ENCODE measurements at places on chromosomes 16 and 17.

GRCh38 chr16:67326472-67327309 lies at the start of the genes KCTD19 and LRRC36:
Gene KCTD19, minus strand, starts transcription at chr16:67326741. Its CDS starts 34 bp downstream, at chr16:67326707.
Gene LRRC36, plus strand, starts transcription at chr16:67326815. Its CDS starts 48 bp downstream, at chr16:67326863.
- DNase-seq: no peak

DNA sequence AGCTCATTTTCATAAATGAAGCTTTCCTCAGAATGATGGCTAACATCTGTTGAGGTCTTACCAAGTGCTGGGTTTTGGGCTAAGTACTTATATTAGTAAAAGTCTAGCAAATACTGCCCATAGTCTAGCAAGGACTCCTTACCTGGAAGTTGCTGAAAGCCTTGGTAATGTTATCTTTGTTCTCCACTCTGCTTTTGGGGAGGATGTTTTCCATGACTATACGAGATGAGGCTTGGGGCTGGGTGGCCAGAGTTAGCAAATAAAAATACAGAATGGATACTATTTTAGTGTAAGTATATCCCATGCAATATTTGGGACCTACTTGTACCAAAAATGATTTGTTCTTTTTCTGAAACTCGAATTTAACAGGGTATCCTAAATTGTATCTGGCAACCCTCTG lies 7.7 kb downstream of the CCL18 start:
- no peak for DNase-seq

GRCh38 chr16:55078699-55079410 lies 148.2 kb downstream of the IRX5 start:
- no peak for DNase-seq

DNA sequence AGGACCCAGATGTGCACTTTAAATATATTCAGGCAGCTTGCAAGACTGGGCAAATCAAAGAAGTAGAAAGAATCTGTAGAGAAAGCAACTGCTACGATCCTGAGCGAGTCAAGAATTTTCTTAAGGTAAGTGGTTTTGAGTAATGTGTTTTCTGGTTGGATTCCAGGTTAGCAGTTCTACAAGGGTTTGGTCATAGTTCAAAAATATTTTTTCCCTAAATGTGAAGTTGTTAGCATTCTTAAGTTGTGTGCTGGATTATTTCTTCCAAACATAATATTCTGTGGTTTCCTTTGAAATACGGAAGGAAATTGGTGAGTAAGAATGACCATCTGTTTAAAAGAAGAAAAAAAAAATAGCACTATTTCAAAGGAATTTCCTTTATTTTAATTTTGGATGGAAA lies 38.4 kb downstream of the PTRH2 start:
- peak; percentile 93 for DNase-seq

DNA sequence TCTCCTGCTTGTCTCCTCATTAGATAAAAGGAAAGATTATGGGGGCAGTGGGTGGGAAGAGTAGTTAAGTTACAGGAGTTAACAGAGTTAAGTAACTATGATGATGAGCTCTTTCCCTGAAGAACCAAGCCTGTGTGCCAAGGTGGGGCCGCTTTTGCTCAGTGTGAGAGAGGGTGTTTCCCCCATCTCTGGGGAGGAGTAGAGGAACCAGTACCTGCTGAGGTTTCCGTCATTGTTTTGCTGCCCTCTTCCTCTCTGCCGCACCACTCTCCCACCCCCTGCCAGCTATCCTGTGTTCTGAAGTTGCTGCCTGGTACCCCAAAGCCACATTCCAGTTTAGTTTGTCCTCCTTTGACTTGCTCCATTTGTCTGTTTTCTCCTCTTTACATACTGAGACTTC lies 20.8 kb upstream of the KRT10 start:
- DNase-seq: no peak

DNA sequence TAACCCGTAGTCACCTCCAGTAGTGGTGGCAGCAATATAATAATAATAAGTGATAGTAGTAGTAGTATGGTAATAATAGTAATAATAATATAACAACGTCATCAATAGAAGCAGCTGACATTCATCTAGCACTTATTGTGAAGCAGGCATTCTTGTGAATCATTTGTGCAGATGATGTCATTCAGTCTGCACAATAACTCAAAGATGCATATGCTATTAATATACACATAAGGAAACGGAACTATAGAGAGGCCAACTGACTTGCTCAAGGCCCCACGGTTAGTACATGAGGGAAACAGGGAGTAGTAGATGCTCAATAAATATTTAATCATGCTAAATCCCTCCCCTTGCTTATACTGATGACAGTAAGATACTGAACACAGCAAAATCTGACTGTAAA lies 35.4 kb upstream of the GAN start:
- peak; percentile 51 for DNase-seq

GRCh38 chr17:55344514-55344997 lies 77.1 kb downstream of the MMD start:
- DNase-seq: no peak

DNA sequence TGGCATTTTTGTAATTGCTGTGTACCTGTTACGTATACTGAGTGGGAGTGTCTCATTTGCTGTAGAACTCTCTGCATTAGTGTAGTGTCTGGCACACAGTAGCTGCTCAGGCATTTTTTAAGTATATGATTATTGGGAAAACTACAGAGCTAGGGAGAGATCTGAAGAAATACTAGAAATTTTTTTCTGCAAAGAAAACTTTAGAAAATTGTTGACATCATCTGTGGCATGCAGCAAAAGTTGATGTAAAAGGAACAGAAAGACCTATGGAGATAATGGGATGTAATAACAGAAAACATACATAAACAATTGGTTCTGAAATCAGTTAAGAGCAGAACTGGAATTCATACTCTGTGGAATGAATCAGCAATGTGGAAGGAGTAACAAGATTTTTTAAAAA lies 11.6 kb downstream of the CLTC start:
- DNase-seq: no peak

DNA sequence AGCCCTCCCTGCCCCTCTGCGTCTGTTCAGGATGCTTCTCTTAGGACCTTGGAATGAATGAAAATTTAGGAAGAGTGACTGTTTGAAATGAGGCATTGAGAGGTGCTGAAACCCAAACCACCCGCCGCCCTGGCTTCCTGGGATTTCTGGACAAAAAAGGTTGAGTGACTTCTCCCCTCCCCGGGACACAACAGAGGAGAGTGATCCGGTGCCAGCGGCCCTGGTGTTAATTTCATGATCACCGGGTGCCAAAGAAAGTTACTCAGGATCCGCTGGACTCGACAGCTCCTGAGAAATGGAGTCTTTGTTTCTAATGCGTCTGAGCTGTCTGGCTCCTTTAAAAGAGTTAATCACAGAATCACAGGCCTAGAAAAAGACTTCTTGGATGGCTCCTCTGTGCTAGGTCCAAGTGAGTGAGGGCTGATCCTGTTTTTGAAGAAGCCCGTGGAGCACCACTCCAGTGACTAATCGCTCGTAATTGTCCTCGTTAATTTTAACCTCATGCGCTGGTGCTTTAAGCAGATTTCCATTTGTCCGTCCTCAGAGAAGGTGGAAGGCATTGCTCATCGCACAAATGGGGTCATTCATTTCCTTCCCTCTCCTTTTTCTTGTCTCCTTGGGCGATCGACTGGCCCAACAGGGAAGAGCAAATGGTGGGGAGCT lies 144.4 kb upstream of the ZFHX3 start:
- DNase-seq: peak; percentile 34

GRCh38 chr16:13093661-13094060 lies 192.3 kb downstream of the SHISA9 start:
- no peak for DNase-seq

DNA sequence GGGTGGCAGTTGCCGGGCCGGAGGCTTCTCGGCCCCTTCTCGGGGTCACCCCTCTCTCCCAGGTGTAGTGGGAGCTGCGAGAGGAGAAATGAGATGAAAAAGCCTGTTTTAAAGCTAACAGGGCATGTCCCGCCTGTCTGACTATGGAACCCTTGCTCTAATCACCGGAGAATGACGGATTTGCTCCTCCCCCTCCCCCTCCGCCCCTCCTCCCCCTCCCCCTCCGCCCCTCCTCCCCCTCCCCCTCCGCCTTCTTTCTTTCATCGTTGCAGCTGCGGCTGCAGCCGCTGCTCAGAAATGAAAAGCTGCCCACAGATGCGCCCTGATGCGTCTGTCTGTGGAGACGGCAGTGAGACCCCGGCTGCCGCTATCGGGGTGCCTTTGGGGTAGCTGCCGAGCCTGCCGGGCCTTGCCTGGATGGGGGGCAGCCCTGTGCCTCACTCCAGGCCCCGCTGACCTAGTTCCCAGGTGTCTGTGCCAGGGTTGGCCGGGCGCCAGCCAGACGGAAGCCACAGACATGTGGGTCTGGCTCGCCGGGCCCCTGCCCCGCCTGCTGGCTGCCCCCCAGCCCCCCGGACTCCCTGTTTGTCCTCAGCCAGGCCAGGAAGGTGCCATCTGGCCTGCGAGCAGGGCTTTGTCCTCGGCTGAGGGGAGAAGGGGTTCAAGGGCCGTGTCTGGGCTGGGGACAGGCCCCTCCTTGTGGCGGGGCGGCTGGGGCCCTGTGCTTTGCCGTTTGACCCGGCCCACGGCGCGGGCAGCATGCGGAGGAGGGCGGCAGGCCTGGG lies 37.7 kb downstream of the GINS2 start:
- peak; percentile 44 for DNase-seq

DNA sequence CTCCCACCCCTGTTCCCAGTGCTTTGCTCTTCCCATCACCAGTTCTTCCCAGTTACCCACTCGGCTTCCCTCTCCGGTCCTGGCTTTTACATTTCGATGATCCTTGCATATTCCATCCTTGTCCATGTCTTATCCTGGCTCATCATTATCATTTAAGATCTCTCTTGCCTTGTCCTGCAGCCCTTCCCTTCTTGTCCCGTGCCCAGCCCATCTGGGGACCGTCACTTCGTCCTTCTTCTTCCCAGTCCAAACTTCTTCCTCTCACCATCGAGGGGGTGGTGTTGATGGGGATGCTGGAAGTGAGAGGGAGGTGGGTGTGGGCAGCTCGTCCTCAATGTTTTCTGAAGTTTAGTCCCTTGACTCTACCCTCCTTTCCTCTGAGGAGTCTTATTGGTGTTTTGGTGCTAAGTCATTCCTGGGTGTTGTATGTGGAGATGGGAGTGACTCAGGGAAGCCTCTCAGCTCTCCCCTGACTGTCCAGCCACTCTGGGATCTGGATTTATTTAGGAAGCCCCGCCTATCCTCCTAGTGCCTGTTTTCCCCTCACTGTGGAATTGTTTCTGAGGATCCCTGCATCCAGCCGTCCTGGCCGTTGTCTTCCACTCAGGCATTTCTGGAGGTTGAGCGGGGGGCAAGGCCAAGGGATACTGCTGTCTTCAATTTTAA lies 975 bp downstream of the SNX29 start:
- peak; percentile 81 for DNase-seq

DNA sequence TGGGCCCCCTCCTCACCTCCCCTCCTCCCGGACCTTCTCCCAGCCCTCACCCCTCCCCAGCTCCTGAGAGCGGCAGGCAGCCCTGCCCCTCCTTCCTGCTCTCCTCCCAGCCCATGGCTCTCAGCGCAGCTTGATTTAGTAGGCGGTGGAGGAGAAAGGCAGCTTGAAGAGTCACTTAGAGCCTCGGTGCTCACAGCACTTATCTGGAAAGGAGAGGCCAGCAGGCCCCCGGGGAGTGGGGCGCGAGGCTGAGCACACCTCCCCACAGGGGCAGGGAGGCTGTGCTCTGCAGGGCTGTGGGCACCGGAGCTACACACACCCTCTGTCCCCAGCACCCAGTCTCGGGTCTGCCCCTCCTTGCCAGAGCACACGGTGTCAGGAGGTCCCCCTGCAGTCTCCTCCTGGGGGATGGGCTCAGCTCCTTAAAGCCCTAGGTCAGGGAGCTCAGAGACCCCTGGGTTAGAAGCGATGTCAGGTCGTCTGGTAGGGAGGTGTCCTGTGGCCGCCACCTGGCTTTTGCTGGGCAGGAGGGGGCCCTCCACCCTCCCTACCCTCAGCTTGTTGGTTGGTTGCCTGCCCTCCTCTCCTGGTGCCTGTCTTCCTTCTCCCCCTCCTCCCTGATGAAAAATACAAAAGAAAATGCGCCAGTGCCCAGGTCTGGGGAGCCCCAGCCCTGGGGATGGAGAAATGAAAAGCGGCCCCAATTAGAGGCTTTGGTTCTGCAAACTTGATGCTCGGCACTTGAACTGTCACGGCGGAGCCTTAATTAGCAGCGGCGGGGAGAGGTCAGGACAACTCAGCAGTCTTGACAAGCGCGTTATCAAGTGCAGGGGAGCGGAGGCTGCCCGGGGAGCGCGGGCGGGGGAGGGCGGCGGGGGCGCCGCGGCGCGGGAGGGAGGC lies 151.1 kb upstream of the GSE1 start:
- peak; percentile 66 for DNase-seq

DNA sequence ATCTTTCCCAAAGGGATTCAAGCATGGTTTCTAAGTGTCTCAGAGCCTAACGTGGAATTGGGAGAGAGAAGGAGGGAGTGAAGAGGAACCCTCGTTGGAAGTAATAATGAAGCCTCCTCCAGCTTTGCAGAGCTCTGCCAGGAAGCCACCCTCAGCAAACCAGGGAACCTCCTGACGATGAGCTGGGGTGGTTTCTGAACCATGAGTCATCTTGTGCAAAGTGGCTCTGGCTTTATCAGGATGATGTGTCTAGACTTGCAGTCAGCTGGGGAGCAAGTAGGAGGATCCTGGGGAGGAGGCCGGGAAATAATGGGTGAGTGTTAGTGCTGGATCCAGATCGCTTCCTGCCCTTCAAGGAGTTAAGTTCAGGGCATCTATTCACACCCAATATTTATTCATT lies 191.7 kb upstream of the RBFOX1 start:
- no peak for DNase-seq

DNA sequence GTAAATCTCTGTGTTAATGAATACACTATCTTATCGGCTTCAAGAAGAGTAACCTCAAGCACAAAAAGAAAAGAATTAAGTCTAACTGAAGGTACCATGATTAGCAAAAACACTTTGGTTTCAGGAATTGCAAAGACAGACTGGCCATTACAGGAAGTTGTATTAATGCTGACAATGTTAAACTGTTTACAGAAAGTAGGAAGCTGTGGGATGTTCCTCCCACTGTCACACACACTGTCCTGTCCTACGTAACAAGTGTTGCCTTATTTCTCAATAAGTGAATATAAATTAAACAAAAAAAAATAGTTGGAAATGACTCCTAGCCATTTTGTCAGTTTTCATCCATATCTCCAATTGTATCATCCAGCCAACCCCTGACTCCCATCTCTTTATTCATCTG lies 8.6 kb downstream of the GNA13 start:
- no peak for DNase-seq

Measured in fibroblast of skin of right quadriceps (primary cell).